ENCODE measurements at places on chromosomes 6 and 20.

DNA sequence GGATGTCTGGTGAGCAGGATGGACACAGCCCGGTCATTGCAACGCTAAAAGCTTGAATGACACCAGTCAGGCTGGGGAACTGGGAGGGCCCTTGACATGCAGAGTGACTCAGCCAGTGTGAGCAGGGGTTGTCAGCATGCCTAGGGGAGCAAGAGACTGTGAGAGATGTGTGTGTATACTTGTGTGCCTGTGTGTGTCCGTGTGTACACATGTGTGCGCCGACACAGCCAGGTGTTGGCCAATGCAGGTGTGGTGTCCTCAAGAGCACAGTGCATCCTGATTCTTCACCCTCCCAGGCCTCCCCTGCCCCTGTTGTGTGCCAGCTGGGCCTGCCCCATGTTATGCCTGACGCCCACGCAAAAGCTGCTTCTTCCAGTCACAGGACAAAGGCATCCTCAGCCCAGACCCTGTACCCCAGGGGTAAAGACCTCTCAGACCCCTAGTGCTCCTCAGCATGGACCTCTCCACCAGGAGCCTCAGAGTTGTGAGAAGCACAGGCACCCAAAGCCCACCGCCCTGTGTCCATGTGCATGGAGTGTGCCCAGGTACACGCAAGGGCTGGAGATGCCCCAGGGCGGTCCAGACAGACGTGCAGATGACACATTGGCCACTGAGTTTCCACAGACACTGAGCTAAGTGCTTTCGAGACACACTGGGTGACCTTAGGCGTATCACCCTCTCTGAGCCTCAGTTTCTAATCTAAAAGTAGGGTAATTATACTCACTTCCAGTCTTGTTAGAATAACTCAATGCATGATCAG lies 16.6 kb downstream of the NRSN2 start:
- DNase-seq, result no peak

- no peak for DNase-seq
Observed at GRCh38 chr20:64226686-64227580, 28.6 kb upstream of the PCMTD2 start.

- DNase-seq, result no peak
Observed at GRCh38 chr6:31811645-31812044, 3.4 kb downstream of the HSPA1L start.

DNA sequence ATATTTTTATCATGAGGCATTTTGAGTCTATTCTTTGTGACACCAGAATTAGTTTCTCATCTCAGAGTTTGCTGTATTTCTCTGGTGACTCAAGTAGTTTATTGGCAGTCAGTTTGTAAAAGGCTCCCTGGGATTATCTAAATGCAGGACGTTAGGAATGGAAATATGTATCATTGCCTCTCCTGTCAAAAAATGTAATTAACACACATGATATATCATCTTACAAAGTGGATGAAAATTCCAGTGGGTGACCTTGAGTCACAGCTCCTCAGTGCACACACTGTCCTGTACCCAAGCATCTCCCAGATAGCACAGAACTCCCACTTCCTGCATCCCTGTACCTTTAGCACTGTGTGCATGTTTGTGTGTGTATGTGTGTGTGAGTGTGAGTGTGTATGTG lies 258.6 kb downstream of the LAMA2 start:
- no peak for DNase-seq

Data from activated T-cell treated with anti-CD3 and anti-CD28 coated beads for 4 hours (primary cell).